ENCODE measurements at places on chromosomes 6 and 20.

- DNase-seq: no peak
These were observed 17.9 kb upstream of the CCDC170 start for GRCh38 chr6:151475653-151476523.

DNA sequence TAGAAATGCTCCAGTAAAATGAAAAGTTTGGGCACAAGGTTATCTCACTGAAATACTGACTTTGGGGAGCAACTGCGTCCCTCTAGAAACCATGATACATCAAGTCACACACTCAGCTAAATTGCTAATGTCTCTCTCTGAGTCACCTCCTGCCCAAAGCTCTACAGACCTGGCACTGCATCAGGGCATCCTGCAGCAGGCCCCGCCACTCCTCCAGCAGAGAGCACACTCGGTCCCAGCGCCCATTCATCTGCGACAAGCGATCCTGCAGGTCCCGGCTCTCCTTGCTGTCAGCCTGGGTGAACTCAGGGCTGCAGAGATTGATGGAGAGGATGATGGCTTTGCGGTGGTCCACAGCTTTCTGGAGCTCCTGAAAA, 329.0 kb downstream of the ESR1 start:
- DNase-seq: no peak

GRCh38 chr20:5996765-5997164, 46.3 kb downstream of the MCM8 start:
- DNase-seq: peak; percentile 86

- DNase-seq: peak; percentile 47
These were observed 665 bp downstream of the FASTKD5 start for GRCh38 chr20:3158968-3159431.

DNA sequence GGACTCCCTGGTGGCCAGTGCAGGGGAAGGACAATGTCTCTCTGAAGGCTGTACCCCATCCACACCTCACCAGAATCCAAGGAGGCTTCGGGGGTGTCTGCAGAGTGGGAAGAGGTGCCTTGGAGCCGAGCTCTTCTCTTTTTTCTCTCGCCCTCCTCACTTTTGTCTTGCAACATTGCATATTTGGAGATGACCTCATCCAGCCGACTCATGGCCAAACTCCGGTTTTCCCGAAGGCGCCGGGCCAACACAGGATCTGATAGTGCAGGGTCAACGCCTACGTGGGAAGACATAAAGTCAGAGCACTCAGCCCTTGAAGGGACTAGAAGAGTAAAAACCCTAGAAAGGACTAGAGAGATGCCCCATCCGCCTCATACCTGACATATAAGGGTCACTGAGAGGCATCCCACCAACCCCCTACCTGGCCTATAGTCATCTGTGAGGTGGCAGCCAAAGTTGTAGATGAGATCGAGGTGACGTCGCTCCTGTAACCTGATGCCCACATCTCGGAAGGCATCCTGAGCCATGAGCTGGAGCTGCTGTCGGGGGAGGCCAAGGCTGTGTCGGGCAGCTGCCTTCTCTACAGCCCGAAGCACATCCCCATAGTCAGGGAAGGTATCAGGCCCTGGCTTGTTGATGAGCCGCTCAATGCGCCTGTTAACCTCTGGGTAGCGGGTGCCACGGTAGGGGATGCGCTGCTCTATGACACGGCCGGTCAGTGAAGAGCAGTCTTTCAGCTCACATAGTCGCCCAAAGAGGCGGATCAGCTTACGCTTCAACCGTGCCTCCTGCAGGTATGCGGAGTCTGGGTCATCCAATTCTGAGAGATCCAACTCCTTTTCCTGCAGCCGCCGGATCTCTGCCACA, 3.0 kb upstream of the ZBTB22 start:
- no peak for DNase-seq

- no peak for DNase-seq
These were observed 341.0 kb upstream of the OPRM1 start for GRCh38 chr6:153698001-153698400.

GRCh38 chr6:111813677-111814310, 59.5 kb downstream of the FYN start:
- no peak for DNase-seq

GRCh38 chr20:42790111-42790510, 399.6 kb downstream of the PTPRT start:
- no peak for DNase-seq

GRCh38 chr6:111210194-111210728, 123.0 kb downstream of the SLC16A10 start:
- DNase-seq: peak; percentile 46

Data from activated CD8-positive, alpha-beta memory T cell treated with anti-CD3 and anti-CD28 coated beads, Interleukin-2, amount 10 ng/mL, durations not matched to agents 7 days and 5 days (primary cell).